ENCODE measurements at places on chromosomes 6 and 20.

GRCh38 chr6:140867336-140867735, 1265.4 kb upstream of the GJE1 start:
- no peak for DNase-seq

GRCh38 chr6:50198245-50198644, 148.5 kb upstream of the DEFB112 start:
- no peak for DNase-seq

DNA sequence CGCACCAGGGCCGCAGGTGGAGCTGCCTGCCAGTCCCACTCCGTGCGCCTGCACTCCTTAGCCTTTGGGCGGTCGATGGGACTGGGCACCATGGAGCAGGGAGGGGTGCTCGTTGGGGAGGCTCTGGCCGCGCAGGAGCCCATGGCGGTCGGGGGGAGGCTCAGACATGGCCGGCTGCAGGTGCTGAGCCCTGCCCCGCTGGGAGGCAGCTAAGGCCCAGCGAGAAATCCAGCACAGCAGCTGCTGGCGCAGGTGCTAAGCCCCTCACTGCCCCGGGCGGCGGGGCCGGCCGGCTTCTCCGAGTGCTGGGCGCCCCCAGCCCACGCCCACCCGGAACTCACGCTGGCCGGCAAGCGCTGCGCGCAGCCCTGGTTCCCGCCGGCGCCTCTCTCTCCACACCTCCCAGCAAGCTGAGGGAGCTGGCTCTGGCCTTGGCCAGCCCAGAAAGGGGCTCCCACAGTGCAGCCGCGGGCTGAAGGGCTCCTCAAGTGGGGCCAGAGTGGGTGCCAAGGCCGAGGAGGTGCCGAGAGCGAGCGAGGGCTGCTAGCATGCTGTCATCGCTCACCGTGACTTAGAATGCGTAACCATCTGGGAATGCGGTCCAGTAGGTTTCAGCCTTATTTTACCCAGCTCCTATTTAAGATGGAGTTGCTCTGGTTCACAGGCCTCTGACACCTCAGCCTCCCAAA, 77.3 kb downstream of the C6orf52 start:
- DNase-seq: no peak

DNA sequence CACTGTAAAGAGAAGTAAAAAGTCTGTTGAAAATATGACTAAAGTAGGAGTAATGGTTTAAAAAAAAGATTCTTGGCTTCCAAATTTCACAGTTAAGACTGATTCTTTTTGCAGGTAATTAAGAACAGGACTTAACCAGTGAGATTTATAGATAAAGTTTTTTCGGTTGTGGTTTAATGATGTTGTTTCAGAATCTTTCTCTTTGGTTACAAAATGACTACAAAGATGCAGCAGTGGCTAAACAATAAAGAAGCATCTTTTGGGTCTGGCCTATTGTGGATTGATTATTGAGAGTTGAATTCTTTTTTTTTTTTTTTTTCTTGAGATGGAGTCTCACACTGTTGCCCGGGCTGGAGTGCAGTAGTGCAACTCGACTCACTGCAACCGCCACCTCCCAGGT, 109.7 kb downstream of the AKAP7 start:
- no peak for DNase-seq
